ENCODE measurements at places on chromosomes 1 and 21. TPM values are rescaled to one million over a fixed set of nuclear protein-coding genes. Genes with fewer than 3 reads are reported as not detected.

SPATA45 gene
- total RNA-seq, result not detected

FCRL1 gene
- not detected for total RNA-seq

C1QB gene
- 374 TPM for total RNA-seq

GUCA2A gene
- not detected for total RNA-seq

ARHGAP29 gene
- total RNA-seq, result 50.2 TPM

ATG4C gene
- 14.2 TPM for total RNA-seq

WNT2B gene
- 12.2 TPM for total RNA-seq

- no peak for DNase-seq
These were observed 73.7 kb downstream of the LRRC8D start for GRCh38 chr1:89894210-89895201.

DNA sequence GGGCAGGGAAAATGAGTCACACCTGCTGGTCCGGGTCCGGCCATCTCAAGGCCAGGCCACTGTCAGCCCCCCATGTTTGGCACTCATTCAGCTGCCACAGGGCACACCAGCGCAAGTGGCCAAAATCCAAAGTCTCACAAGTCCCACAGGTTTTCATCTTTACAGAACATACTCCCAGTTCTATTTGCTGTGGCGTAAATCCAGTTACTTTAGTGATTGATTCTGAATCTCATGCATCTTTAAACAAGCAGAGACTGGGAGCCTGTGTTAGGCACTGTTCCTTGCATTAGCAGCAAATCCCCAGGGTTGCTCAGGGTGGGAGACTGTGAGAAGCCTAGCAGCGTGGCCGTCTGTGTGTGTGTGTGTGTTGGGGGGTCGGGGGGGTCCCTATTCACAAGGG is 1.1 kb upstream of the SLC2A5 start:
- no peak for DNase-seq

DNA sequence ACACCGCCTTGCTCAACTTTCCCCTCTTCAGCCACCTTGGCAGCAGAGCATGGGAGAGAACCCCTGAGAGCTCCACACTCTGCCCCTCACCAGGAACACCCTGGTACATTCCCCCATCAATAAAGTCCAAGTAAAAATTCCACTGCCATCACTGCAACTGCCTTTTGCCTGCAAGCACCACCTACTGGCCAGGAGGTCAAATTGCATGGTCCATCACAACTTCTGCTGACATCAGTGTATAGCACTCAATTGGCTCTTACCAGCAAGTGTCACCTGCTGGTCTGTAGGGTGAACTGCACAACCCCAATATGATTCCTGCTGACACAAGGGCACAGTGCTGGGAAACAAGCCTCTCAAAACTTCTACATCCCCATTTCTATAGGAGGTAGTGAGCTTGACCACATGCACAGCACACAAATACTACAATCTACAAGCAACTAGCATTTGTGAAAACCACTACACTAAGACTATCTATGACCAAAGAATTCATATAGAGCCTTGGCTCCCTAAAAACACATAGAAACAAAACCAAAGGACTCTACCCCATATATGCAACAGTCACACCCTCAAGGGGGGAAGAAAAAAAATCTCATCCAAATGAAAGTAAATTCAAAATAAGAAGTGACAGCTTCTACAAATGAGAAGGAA is 69.2 kb downstream of the FASLG start:
- DNase-seq, result no peak

GRCh38 chr1:151435174-151435573 is 24.1 kb downstream of the POGZ start:
- no peak for DNase-seq

GRCh38 chr1:39384305-39384704 is 107.1 kb upstream of the BMP8A start:
- no peak for DNase-seq

GRCh38 chr1:169929210-169929526 is 35.5 kb upstream of the SCYL3 start:
- DNase-seq, result no peak

GRCh38 chr1:119326251-119326650 is 42.3 kb upstream of the HAO2 start:
- DNase-seq, result no peak

DNA sequence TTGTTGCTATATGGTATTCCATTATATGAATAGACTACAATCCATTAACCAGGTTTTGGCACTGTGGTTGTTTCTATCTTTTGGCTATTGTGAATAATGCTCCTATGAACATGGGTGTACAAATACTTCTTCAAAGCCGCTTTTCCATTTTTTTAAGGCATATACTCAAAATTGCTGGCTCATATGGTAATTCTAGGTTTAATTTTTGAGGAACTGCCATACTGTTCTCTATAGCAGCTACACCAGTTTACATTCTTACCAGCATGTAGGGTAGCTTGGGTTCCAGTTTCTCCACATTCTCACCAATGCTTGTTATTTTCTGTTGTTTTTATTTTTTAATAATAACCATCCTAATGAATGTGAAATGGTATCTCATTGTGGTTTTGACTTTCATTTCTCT is 19.9 kb upstream of the AGO1 start:
- no peak for DNase-seq

DNA sequence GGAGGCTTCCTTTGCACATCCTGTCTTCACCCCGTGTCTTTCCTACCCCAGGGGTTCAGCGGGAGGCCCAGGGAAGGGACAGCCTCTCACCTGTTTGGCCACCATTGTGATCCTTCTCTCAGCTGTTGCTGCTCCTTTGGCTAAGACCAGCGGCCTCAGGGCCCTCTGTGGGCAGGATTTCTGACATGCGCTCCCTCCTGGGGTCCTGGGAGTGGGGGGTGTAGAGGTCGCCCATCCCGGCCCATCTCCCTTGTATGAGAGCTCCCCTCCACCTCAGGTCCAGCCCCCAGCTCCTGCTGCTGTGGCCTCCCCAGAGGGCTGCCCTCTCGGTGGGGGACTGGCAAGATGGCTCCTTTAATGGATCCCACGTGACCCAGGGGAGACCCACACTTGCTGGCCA is 120.5 kb downstream of the PRDM2 start:
- no peak for DNase-seq

DNA sequence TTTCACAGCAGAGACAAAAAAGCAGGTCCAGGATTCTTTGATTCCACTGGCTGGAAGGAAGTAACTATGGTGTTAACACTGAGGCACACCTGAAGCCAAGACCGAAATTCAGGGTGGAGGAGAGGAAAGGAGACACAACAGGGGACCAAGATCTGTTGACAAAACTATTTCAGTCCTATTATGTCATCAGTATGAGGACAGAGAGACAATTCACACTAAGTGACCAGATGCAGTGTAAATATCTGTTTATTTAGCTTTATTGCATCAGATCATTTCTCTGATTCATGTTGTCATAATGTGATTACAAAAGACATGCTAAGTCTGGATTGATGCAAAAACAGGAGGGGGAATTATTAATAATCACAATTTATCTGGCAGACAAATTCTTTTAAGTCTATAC is 118.8 kb downstream of the SIPA1L2 start:
- DNase-seq, result no peak

DNA sequence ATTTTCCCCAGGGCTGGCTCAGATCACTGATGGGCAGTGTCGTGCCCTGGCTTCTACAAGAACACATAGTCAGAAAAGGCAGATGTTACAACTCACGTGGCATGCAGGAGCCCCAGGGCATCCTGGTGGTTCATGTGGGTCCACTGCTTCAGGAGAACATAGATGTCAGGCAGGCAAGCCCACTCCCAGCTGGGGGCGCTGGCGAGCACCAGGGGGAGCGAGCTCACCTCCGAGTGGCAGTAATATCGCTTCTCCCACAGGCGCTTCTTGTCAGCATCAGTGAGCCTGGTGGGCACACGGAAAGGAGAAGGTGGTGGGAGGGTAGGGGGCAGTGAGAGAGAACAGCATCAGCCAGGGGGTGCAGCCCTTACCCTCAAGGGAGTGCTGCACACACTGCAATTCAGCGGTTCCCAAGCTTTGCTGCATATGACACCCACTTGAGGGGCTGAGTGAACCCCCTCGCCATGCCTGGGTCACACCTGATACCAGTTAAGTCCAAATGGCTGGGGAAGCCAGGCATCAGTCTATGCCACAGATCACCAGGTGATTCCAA is 34.3 kb upstream of the PPP1R15B start:
- no peak for DNase-seq

- DNase-seq, result no peak
These were observed 23.5 kb upstream of the C2CD2 start for GRCh38 chr21:41977034-41977950.

GRCh38 chr1:165683848-165684485 is 14.4 kb downstream of the ALDH9A1 start:
- no peak for DNase-seq

DNA sequence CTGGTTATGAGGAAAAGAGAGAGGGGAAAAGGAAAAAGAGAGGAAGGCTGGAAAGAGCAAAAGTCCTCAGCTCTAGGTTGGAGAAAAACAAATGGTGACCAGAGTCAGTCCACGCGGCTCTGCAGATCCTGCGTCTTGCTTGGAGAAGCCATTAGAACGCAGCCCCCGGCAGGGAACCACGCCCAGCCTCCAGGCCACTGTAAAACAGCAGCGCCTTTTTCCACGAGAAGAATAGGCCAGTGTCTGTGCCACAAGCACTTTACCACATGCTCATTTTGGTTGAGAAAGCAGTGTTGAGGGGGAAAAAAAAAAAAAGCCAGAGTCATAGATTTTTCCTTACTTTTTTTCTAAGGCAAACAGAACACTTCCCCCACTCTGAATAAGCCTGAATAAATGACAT is 846.9 kb upstream of the ADAMTS5 start:
- peak; percentile 47 for DNase-seq

DNA sequence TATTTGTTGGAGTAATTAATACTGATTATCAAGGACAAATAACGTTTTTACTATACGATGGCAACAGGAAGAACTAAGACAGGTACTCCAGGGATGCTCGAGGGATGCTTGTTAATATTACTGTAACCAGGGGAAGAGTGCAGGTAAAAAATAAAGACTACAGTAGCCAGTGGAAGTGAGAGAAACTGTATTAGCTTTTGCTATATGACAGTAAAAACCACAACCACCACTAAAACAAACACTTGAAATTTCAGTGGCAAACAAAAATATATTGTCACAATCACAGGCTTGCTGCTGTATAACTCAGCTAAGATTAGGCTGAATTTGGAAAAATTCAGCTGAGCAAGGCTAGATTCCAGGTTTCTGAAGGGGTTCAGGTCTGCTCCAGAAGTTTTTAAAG is 812.6 kb upstream of the ADGRL4 start:
- DNase-seq, result no peak

DNA sequence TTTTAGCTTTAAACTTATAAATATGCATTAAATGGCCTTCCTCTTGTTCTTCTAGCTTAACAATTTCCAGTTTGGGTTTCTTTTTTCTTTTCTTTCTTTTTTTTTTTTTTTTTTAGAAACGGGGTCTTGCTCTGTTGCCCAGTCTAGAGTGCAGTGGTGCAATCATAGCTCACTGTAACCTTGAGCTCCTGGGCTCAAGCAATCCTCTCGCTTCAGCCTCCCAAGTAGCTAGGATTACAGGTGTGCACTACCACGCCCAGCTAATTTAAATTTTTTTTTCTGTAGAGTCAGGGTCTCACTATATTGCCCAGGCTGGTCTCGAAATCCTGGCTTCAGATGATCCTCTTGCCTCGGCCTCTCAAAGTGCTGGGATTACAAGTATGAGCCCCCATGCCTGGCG is 37.9 kb upstream of the RUNX3 start:
- DNase-seq, result no peak

- DNase-seq, result no peak
These were observed 270.4 kb downstream of the HLX start for GRCh38 chr1:221149555-221150075.

DNA sequence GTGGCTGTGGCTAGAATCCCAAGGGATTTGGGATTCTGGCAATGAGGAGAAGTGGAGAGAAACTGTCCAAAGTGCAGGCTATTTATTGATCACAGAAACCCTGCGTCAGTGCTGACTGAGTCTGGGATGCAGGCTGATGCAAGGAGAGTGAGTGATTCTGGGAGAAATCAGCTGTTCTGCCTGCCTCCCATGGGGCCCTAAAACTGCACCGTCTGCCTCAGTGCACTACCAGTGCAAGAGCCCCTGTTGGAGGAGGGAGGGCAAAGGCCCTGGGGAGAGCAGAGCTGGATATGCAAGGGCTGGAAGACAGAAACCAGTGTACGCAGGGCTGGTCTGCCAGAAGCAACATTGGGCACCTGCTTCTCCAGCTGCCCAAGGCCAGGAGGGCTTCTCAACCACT is 42.6 kb downstream of the C1orf198 start:
- no peak for DNase-seq

- no peak for DNase-seq
These were observed 128.6 kb downstream of the PRDM2 start for GRCh38 chr1:13828454-13829151.

GRCh38 chr1:171550050-171550449 is 64.7 kb downstream of the PRRC2C start:
- DNase-seq, result no peak

GRCh38 chr1:119492763-119493162 is 14.2 kb upstream of the HSD3B1 start:
- DNase-seq, result no peak

GRCh38 chr1:15636436-15636835 is 19.2 kb downstream of the DDI2 start:
- no peak for DNase-seq

DNA sequence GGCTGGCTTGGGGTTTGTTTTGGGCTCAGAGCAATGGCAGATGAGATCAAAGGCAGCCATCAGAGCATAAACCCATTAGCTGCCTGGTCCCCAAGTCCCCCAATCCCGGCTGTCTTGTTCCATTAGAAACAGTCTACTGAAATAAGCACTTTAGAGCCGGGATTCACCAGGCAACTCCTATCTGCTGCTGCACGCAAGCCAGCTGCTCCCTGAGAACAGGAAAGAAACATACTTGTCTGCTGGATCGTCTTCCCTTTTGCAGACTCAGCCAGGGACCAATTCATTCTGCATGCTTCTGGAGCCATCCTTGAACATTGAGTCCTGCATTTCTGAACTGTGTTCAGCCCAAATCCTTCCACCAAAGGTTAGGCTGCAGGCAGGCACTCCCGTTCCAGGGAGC is 21.8 kb downstream of the RXRG start:
- DNase-seq, result no peak

- DNase-seq, result no peak
These were observed 16.2 kb upstream of the PPIE start for GRCh38 chr1:39722495-39722894.
